SJSA1 (cell line): ENCODE measurements at places on chromosomes 16 and 17. TPM values are rescaled to one million over a fixed set of nuclear protein-coding genes. Genes with fewer than 3 reads are reported as not detected.
A peak's percentile ranks its signal among the peaks of the same experiment; 100 is the strongest.

DNA sequence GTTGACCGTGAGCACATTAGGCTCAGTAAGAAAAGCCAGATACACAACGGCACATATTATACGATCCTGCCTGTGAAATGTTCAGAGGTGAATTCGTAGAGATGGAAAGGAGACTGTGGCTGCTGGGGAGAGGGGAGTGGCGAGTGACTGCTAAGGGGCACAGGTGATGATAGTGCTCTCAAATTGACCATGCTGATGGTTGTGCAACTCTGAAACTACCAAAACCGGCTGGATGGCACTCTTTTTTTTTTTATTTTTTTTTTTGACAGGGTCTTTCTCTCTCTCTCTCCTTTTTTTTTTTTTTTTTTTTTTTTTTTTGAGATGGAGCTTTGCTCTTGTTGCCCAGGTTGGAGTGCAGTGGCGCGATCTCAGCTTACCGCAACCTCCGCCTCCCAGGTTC, 8.1 kb upstream of the SEC14L5 start:
- no peak for DNase-seq

GRCh38 chr17:27407916-27408864, 48.1 kb upstream of the KSR1 start:
- peak; percentile 85 for DNase-seq

DNA sequence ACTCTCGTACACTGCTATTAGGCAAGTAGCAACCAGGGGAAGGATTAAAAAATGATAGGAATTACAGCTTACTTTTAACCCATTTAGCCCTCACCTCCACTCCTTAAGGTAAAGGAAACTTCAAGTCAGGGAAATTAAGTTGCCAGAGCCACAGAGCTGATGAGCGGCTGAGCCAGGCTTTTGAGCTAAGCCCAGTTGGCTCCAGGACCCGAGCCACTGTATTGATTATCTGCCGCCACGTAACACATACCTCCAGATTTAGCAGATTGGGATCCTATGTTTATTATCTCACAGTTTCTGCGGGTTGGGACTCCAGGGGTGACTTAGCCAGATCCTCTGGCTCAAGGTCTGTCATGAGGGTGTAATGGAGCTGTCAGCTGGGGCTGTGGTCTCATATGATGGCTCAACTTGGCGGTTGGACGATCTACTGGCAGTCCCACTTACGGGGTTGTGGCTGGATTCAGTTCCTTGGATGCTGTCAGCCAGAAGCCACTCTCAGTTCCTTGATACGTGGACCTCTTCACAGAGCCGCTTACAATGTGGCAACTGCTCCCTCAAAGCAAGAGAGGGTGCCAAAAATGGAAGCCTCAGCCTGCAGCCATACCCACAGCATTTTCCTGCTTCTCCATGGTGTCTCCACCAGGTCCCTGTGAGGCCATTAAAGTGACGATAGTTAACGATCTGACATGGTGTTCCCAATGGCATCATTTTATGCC, 57.3 kb downstream of the TMEM186 start:
- no peak for DNase-seq

DNA sequence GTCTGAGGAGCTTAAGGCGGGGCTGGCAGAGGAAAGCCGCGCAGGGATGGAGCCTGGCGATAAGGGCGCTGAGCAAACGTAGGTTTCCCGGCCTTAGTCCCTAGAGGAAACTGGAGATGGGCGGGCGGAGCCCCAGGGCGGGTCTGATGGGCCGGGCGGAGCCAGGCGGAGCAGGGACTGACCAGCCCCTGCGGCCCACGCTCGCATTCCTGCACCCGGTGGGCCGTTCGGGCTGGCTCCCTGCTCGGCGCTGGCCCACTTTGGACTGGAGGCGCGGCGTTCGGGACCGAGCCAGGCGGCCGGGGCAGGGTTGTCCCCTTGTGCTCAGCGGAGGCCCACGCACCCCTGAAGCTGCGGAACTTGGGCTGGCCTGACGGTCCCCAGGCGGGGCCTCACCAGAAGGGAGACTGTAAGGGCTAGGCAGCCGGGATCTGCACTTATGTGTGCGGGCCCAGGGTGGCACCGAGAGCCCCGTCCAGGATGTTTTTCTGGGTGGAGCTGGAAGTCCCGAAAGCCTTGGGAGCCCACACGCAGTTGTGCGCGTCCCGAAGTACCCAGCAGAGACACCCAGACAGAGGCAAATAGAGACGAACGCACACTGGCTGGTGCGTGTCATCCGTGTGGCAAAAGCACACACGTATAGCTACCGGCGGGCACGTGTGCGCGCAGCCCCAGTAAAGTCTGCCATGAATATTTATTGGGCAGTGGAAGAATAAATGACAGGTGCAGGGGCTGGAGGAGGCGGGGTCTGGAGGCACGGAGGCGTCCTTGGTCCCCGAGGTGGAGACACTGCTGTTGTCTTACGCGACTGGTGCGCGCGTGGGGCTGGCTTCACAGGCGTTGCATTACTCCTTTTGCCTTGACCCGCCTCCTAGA, 1.4 kb downstream of the PYDC1 start:
- DNase-seq: no peak

DNA sequence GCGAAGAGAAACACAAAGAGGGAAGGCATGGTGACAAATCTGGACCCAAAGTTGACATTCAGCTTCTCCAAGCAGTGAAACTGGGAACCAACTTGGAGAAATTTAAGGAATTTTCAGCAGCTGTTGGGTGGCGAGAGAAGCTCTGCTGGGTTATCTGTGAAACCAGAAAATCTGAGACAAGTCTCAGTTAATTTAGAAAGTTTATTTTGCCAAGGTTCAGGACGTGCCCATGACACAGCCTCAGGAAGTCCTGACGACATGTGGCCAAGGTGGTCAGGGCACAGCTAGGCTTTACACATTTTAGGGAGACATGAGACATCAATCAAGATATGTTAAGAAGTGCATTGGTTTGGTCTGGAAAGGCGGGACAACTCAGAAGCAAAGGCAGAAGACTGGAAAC, 11.2 kb upstream of the CD300LF start:
- DNase-seq: no peak

- no peak for DNase-seq
These were observed 28.6 kb upstream of the PAFAH1B1 start for GRCh38 chr17:2564877-2565276.

The TEKT5 gene
- not detected in 2 replicates for total RNA-seq

- no peak for DNase-seq
These were observed 46.8 kb downstream of the HIC1 start for GRCh38 chr17:2101448-2102257.

DNA sequence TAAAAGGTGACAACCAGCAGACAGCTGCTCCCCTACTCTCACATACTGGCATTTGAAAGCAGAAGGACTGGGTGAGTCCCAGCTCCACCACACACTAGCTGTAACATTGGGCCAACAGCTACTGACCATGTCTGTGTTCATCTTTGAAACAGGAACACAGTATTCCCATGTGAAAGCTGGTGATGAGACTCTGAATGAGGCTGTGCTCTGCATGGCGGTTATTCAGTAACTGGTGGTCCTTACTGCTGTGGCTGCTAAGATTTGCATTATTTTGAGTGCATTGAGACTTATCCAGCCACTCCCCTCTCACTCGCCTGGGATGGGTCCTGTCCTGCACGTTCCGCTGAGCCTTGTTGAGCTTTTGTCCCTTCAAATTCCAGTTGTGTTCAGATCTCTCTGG, 342.9 kb downstream of the FOXL1 start:
- DNase-seq: no peak

The CPNE7 gene
- 0.84 TPM in 1 of 2 replicates, not detected in the other for total RNA-seq

DNA sequence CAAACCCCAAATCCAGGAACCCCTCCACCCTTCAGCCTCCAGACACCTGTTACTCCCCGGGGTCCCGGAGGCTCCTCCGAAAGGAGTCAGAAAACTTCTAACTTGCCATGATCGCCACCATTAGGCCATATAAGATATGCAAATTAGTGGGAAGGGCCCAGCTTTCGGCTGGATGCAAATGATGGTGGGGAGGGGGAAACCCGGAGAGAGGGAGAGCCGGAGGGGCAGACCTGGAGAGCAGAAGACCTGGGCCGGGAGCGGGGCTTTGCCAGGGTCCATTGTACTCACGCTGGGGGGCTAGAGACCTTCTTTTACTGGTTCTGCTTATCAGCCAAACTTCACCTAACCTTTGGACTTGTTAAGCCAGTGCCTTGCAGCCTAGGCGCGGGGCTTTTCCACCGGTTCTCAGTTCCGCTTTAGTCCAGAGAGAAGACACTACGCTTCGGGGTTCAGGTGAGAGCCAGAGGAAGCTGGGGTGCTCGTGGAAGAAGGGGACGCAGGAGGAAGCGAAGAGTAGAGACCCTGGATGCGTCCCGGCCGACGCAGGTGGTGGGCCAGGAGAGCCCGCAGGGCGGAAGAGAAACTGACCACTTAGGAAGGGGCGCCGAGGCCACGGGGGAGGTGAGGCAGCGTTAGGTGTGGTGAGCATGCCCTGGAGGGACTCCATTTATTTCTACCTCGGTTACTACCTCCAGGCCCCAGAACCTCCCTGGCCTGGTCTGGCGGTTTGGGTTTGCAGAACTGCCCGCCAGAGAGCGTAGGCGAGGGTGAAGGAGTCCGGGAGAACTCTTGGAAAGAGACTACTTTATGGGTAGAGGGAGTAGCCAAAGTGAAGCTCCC, at the start of gene HNF1B:
Gene HNF1B (minus strand): TSS at position 99 of the 840 bp plus-strand sequence. CDS start 175 bp downstream, outside the sequence.
- no peak for DNase-seq

DNA sequence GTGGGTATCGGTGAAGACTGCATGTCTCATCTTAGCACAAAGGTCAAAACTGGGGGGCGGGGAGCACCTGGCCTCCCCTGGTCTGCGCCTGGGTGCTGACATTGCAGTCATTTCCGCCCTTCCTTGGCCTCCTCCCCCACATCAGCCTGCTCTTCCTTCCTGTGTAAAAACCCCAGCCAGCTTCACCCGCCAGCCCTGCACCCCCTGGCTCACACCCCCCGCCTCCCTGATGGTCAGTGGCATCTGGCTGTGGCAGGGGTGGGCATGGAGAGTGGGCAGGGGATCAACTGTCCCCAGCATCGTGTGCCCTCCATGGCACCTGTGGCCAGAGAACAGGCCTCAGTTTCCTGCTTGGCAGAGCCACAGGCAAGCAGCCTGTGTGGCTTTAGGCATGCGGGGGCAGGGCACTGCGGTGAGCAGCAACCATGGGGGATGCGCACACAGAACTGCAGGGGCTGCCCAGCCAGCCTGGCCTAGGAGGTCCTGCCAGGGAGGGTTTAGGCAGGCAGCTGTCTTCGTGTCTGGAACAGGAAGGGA, 26.5 kb upstream of the LASP1NB start:
- DNase-seq: no peak

The ARL5C gene
- not detected in 2 replicates for total RNA-seq

The EMP2 gene
- total RNA-seq: 9.4 and 9.8 TPM in 2 replicates

DNA sequence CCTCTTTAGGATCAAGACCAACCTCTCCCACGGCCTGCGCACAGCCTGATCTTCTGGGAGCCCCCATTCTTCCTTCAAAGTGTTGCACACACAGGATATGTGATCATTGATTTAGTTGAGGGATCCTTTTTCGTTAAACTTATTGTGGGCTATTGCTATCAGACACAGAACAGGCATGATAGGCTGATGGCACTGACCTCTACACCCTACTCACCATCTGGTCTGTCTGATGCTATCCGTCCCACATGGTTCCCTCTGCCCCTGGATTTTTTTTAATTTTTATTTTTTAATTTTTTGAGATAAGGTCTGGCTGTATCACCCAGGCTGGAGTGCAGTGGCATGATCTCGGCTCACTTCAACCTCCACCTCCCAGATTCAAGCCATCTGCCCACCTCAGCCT, 19.2 kb upstream of the LITAF start:
- no peak for DNase-seq

- peak; percentile 37 for DNase-seq
These were observed 117.4 kb downstream of the IRF8 start for GRCh38 chr16:86016201-86016965.

DNA sequence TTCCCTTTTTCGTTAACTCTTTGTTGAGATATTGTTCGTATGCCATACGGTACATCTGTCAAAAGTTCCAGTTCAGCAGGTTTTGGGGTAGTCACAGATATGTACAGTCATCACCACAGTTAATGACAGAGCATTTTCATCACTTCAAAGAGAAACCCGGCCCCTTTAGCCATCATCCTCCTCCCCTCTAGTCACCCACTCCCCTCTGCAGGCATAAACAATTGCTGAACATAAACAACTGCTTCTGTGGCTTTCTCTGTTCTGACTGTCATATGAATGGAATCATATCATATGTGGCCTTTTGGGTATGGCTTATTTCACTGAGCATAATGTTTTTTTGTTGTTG, 59.3 kb downstream of the RNF213 start:
- peak; percentile 35 for DNase-seq

GRCh38 chr16:15639061-15639568, 3.8 kb downstream of the MARF1 start:
- no peak for DNase-seq

DNA sequence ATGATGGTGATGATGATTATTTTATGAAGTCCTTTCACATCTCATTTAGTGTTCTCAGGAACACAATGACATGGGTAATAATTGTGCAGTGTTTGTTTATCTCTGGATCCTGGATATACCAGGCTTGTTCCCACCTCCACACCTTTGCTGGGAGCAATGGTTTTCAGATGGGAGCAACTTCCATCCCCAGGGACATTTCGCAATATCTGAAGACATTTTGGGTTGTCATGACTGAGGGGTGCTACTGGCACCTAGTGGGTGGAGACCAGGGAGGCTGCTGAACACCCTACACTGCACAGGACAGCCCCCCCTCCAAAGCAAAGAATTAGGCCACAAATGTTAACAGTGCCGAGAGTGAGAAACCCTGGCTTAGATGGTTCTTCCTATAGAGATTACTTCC, 13.5 kb upstream of the SALL1 start:
- no peak for DNase-seq

DNA sequence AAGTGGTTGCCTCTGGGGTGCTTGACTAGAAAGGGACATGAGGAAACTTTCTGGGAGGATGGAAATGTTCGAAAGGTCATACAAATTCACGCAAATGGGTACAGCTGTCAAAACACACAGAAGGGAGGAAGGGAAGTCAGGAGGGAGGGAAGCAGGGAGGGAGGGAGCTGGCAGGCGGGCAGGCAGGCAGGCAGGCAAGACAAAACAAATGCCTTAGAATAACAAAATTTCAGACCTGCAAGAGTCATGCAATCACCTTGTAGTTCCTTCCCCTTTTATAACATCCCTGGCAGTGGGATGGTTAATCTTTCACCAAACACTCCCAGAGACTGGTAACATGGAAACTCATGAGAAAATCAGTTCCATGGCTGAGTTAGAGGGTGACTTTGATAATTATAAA, 189.2 kb downstream of the STX8 start:
- no peak for DNase-seq

The MPV17L gene
- total RNA-seq: 0.29 TPM in 1 of 2 replicates, not detected in the other
